ENCODE measurements at places on chromosomes 7 and 10.

- no peak for DNase-seq
Observed at GRCh38 chr7:47809387-47809786, 138.9 kb downstream of the PKD1L1 start.

DNA sequence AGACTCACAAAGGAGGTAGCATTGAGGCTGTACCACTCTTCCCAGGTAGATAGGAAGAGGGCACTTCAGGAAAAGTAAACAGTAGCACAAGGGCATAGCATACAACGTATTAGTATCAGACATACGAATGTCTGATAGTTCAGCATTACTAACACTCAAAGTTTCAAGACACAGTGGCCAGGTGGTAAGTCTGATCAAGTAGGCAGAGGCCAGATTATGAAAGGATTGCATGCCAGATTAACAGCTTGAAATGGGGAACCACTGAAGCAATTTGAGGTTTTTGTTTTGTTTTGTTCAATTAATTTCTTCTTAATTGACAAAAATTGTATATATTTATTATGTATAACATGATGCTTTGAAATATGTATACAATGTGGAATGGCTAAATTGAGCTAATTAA lies 45.7 kb upstream of the IL6 start:
- no peak for DNase-seq

- no peak for DNase-seq
Observed at GRCh38 chr10:106500925-106501525, 663.5 kb downstream of the SORCS1 start.

- no peak for DNase-seq
Observed at GRCh38 chr10:94344522-94345122, 18.1 kb downstream of the NOC3L start.

DNA sequence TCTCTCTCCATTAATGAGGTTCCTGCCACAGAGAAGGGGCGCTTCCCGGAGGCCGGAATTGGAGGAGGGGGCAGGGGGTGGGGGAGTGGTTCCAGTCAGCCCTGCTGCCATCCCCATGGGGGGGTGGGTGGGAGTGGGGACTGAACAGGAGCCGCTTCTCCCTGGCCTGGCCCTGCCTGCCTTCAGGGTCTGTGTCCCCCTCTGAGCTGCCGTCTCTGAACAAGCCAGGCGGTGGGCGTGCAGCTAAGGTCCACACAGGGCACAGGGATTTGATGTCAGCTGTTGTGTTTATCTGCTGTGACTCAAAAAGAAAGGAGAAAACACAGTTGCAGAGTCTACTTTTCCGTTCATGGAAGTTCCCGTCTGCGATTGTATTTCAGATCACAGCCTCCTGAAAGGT lies 141.5 kb upstream of the PCBD1 start:
- DNase-seq: no peak

- peak; percentile 76 for DNase-seq
Observed at GRCh38 chr7:25069900-25070443, 55.1 kb downstream of the CYCS start.

- DNase-seq: no peak
Observed at GRCh38 chr7:27482219-27482618, 180.5 kb downstream of the HIBADH start.

GRCh38 chr7:81488210-81488609 lies 281.6 kb downstream of the HGF start:
- DNase-seq: peak; percentile 43

GRCh38 chr7:138887085-138887710 lies 89.2 kb upstream of the ATP6V0A4 start:
- no peak for DNase-seq

DNA sequence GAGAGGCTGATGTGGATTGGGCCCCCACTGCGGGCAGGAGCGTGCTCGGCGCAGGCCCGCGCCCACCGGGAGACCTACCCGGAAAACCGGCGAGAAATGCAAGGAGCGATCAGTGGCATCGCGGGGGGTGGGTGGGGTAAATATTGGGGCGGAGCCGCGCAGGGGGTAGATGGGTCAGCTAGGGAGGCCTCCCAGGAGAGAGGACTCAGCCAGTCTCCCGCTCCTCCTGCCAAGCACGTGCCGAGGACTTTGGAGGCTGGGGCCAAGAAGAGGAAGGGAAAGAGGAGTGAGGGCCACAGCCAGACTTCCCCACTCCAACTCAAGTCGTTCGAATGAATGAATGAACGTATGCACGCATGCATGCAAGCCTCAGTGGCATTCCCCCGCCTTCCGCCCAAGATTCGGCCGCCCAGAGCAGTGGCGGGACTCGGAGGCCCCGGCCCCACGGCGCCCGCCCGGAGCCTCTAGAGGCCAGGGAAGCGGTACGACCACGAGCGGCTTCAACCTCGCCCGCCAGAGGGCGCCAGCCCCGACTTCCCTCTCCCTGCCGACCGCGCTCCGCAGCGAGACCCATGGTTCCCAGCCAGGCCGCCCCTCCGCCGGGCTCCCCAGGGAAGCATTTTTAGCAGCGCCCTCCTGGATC lies 3.6 kb downstream of the NPM3 start:
- peak; percentile 71 for DNase-seq

GRCh38 chr7:30543813-30544525 lies 39.3 kb upstream of the GGCT start:
- DNase-seq: no peak

DNA sequence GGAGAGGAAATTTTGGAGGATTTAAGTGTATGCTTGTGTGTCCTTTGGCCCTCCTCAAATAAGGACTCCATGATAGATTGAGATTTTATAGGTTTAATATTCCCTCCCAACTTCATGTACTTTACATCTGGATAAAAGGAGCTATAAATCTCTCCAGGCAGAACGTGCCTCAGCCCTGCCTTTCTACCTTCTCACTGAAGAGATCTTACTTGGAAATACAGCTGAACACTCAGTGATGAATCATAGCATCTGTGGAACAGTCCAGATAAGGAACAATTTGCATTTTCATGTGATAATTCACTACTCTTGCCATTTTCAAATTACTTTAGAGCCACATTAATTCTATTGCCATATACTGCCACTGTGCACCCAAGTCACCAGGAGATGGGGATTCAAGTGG lies 364.6 kb upstream of the PODXL start:
- DNase-seq: no peak

- DNase-seq: no peak
Observed at GRCh38 chr7:117479225-117480054, at the start of gene CFTR. Gene CFTR, plus strand, starts transcription at chr7:117480025. Its CDS starts 70 bp downstream, at chr7:117480095.

DNA sequence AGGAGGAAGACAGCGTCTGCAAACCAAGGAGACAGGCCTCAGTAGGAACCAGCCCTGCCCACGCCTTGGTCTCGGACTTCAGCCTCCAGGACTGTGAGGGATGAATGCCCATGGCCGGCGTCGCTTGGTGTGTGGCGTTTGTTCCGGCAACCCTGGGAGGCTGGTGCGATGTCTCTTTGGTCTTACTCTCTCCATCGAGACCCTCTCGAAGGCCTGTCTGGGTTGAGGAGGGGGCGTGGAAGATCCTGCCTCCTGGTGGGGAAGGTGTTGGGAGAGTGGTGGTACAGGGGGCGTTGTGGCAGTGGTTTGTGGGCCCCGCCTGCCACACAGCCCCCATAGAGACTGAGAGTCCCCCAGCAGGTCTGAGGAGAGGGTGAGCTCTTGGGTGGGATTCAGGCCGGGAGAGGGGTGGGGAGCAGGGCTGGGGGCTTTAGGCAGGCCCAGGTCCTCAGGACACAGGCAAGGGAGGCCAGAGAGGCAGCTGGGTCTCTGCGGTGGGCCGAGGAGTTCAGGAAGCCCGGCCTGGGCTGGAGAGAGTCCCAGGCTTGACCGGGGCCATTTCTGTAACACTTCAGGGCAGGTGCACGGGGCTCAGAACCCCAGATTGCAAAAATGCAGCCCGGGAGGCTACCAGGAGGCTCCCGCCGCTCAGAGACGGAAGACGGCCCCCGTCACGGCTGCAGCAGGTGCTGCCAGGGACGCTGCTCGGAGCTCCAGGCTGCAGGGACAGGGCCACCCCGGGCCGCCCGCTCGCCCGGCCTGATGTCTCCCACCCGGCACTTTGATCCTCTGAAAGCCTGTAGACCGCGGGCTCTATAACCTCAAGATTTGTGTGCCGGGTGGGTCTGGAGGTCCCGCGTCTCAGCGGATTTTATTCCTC lies 33.8 kb upstream of the PSMG3 start:
- no peak for DNase-seq

DNA sequence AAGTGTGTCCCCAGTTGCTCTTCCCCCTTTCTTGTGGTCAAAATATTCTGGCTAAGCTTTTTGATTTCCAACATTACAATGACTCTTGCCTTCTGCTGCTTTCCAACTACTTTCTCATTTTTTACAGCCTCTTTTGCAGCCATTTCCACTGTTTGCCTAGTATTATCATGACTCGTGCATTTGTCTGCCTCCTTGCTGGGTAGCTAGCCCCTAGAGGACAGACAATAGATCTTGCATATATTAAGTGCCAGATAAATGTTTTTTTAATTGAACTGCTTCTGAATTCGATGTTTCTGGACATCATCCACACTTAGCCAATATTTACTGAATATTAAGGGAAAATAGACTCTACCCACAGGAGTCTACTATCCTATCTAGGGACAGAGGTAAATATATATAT lies 124.5 kb downstream of the POU6F2 start:
- DNase-seq: no peak

DNA sequence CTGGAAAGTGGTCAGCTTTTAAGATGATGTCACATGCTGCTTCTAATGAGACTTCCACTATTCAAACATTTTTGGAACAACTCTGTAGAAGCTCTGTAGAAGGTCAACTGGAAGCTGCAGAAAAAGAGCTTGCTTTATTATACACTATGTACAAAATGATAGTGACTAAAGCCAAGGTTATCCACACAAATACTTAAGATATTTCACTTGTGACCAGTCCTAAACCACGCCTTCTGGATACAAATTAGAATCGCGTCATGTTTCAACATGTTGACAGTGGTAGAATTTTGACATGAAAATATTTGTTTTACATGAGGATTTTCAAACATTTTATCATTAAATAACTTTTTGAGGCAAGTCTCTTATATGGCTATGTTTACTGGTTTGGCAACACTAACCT lies 499.6 kb upstream of the PHF14 start:
- DNase-seq: no peak

DNA sequence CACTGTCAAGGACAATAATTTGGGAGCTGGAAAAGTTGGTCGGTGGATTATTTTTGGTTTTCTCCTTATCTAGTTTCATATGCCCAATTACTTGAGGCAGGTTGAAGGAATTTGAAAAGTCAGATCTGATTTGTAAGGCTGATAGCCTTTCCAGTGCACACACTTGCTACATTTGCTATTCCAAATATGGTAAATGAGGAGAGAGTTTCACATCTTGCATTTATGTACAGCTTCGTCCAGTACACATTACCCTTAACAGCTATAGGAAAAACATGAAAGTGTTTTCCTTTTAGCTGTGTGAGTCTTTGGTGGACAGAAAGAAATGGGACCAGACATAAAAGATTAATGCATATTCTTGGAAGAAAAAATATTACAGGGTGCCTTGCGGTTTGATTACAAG lies 201.8 kb downstream of the CELF2 start:
- no peak for DNase-seq

GRCh38 chr7:134724606-134725005 lies 54.8 kb upstream of the CALD1 start:
- DNase-seq: peak; percentile 4

DNA sequence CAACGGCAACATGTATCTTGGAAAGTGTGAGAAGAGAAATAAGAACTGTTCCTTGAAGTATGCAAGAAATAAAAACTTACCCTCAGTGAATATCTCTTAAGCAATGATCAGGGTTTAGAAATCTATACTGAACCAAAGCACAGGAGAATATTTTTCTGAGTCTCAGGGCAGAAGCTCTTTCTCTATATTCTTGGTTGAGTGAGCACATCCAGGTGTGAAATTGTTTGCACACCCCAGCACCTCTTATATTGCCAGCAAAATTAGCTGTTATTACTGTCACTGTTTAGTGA lies 8.4 kb downstream of the DLX6 start:
- no peak for DNase-seq

GRCh38 chr10:59036311-59037017 lies 140.0 kb upstream of the PHYHIPL start:
- no peak for DNase-seq

DNA sequence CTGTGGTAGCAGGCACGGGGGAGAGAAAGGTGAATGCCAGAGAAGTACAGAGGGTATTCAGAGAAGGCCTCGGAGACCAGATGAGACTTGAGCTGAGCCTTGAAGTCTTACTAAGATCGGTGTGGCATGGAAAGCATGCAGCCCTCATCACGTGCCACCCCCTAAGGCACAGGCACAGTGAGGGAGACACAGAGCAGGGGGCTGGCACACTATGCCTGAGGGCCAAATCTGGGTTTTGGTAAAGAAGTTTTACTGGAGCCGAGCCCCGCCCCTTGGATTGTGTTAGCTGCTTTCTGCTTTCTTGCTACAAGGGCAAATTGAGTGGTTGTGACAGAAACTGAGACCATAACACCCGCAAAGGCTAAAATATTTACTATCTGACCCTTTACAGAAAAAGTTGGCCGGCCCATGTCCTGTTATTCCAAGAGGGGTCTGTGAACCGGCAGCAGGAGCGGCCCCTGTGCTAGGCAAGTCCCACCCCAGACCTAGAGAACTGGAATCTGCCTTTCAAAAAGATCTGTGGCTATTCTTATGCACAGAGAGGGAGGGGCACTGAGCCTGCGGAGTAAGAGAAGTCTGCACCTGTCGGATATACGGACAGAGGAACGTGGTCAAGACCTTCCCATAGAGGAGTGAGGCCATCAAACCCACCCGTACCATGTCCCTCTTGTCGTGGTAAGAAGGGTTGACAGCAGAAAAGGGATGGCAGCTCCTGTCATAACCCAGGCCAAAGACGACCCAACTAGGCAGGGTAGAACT lies 109.3 kb upstream of the RHEB start:
- DNase-seq: no peak

GRCh38 chr10:80413271-80413996 lies 5.1 kb downstream of the PRXL2A start:
- peak; percentile 78 for DNase-seq

DNA sequence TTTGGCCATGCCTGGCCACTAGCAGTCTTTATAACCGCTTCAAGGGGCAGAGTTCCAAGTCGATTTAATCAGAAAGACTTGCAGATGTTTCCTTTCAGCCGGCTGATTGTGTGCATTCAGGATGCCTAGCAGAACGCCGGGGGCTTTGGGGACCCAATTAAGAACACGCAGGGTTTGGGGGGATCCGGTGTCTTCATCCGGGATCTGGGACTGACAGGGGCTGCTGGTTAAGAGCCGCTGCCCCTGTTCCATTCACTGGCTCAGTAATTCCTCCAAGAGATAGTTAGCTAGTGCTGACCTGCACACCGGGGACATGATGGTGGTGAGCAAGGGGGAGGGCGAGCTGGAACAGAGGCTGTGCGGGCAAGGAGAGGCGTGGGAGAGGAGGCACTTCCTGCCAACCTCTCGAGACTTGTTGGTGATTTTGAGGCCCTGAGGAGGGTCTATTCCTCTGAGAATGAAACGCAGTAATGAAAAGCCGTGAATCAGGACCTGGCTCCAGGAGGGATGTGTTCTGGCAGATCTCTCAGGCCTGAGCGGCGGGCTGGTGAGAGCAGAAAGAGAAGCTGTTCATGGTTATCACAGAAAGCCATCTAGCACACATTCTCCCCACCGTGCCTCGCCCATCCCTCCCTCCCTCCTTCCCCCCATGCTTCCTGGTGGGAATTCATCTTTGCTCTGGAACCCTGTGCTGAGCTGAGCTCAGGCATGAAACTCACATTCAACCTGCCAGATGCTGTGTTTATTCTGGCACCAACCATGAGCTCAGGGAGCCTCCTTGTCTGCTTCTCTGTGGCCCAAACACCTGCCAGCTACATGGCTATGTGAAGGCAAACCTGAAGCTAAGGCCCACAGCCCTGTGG lies 152.0 kb downstream of the CCDC3 start:
- DNase-seq: peak; percentile 82

- DNase-seq: no peak
Observed at GRCh38 chr10:6542999-6543430, 37.1 kb downstream of the PRKCQ start.
